ENCODE measurements at places on chromosomes 3 and 15.

GRCh38 chr3:45574067-45574494 lies 20.5 kb upstream of the LIMD1 start:
- ATAC-seq: no peak

- no peak for ATAC-seq
Observed at GRCh38 chr3:180062771-180063170, 26.0 kb upstream of the PEX5L start.

DNA sequence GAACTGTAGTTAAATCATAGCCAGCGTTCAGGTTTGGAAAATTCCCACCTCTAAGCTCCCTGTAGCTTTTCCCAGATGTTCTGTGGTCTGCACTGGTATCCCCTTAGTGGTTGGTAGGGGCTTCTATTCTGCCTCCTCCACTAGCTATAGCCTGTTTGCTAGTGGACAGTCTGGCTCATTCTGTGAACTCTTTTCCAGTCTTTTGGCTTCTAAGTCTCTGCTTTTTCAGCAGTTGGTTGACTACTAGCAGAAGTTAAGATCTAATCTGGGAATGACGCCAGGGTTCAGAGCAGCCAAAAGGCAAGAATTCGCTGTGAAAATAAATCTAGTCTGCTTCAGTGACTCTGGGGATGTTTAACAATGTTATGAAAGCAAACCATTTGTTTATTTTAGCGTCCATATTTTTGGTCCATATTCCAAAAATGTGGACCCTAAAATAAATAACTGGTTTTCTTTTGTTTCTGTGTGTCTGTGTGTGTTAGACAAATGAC lies 73.7 kb upstream of the WDR72 start:
- ATAC-seq: no peak

DNA sequence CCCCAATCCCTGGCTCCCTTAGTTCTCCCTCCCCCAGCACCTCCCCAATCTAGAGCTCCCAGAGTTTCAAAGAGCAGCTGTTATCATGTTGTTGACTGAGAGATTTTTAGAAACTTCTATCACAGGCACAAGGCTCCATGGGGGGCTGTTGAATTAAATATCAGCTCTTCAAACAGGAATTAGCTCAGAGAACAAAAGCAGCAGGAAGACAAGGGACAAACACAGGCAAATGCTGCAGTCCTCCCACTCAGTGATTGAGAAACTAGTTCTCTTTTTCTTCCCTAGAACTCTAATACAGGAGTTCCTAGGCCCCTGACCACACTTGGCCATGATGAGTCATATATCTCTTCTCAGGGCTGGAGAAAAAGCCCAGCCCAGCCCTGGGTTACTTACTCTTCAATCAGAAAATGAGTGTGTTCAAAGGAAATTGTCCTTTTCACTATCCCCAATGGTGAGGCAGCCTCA lies 262.1 kb downstream of the IGSF11 start:
- ATAC-seq: no peak

GRCh38 chr3:97882975-97883598 lies 61.3 kb downstream of the CRYBG3 start:
- peak; percentile 75 for ATAC-seq

DNA sequence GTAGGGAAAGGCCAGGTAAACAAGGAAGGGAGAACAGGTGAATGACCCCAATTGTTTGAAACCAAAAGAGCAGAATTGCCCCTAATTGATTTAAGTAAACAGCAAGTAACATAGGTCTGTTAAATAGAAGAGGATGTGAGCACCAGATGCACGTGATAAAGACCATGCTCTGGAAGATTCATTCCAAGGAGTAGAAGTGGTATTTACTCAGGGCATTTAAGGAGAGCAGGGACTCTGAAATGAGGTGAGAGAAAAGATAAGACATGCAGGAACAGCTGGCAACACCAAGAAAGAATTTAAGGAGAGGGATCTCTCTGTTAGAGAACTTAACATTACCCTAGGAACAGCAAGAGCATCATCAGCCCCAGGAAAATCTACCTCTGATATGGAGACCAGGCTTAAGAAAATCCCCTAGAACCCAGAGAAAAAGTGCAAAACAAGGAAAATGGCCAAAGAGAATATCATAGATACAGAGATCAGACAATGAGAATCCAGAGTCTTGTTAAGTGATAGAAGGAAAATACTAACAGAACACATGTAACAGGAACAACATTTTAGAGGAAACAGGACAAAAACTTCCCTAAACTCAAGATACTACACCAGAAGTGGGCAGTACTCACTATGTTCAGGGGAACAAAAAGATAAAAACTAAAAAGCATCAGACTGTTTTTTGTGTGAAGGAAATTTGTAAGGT lies 6.4 kb downstream of the NUDT16 start:
- ATAC-seq: no peak

GRCh38 chr3:52144034-52144795 lies 10.0 kb downstream of the POC1A start:
- ATAC-seq: peak; percentile 96

DNA sequence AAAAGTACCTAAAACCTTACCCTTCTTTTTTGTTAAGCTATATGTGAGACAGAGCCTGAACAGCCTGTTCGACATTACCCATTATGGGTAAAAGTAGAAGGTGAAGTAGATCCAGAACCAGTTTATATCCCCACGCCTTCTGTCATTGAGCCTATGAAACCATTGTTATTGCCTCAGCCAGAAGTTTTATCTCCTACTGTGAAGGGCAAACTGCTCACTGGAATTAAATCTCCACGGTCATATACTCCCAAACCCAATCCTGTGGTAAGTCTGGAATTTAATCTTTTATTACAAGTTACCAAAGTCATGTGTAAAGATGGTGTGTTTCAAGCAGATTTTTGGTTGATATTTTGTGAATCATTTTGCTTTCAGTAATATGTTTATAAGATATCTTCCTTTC lies 47.1 kb upstream of the MAPKBP1 start:
- ATAC-seq: no peak

GRCh38 chr3:184357248-184358123 lies 3.9 kb downstream of the CLCN2 start:
- ATAC-seq: no peak

DNA sequence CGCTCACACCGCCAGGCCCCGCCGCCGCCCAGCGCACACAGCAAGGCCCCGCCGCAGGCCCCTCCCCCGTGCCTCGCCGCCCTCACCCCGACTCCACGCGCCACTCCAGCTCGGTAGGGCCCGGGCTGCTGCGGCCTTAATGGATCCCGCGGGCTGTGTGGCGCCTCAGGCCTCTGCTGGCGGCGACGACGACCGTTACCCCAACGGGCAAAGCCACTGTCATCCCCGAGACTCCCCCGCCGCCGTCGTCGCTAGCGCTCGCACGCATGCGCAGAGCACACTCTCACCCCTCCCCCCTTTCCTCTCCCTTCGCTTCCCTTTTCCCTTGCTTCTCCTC lies at the start of gene MSL2:
Gene MSL2, minus strand, starts transcription at position 272 of the 337 bp plus-strand sequence. CDS start 1,222 bp downstream, outside the sequence.
- ATAC-seq: no peak

DNA sequence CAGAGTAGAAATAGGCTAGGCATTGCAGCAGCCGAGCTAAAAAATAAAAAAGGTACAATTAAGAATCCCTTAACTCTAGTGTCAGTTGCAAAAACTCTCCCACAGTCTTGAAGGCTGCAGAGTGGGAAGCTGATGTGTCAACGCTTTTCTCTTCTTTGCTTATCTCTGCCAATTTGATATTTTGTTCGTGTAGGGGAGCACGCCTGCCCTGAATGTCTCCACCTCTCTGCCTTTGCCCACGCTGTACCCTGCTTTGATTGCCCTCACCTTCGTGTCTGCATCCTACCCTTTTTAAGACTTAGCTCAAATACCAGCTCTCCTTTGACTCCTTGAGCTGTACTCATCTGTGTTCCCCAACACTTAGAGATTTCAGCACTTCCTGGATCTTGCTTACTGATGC lies 155.4 kb upstream of the CADPS start:
- no peak for ATAC-seq

- no peak for ATAC-seq
Observed at GRCh38 chr3:130659911-130660310, 86.7 kb downstream of the PIK3R4 start.

- peak; percentile 90 for ATAC-seq
Observed at GRCh38 chr3:190883973-190884832, 21.7 kb upstream of the GMNC start.

DNA sequence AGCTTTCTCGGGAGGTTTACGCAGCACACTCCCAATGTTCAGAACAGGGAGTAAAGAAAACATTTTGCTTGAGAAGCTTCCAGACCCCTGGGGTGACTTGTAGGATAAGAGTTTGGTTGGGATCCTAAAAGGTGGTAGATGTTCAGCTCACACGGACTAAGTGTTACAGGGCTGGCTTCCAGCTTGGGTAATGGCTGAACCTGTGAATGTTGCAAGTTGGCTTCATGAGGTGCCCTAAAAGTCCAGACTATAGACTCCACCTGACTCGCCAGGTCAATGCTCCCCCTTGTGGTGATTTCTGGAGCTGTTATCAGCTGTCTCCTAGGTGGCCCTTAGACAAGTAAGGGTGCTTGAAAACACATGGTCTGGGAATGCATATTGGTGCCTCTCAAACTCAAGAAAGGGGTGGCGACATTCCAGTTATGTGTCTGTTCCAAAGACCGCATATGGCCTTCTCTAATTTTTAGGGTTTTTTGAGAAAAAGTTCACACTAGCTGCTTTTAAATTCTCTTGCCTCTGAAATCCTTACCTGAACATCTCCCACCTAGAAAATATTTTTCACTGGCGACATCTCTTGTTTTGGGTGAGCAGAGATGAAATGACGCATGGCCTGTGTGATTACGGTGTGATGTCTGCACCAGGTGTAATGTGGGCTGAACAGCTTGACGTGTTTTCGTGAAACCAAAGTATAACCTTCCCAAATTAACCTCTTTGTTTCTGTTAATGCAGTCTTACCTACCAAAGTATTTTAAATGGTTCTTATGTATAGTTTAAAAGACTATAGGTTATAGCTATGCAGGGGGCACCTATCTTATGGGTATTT lies 175.7 kb upstream of the KBTBD8 start:
- peak; percentile 89 for ATAC-seq

- ATAC-seq: no peak
Observed at GRCh38 chr3:114727373-114727772, 419.7 kb downstream of the ZBTB20 start.

GRCh38 chr3:130973406-130973805 lies 53.2 kb downstream of the ASTE1 start:
- ATAC-seq: no peak

- ATAC-seq: no peak
Observed at GRCh38 chr3:113658107-113658506, 38.3 kb downstream of the USF3 start.

DNA sequence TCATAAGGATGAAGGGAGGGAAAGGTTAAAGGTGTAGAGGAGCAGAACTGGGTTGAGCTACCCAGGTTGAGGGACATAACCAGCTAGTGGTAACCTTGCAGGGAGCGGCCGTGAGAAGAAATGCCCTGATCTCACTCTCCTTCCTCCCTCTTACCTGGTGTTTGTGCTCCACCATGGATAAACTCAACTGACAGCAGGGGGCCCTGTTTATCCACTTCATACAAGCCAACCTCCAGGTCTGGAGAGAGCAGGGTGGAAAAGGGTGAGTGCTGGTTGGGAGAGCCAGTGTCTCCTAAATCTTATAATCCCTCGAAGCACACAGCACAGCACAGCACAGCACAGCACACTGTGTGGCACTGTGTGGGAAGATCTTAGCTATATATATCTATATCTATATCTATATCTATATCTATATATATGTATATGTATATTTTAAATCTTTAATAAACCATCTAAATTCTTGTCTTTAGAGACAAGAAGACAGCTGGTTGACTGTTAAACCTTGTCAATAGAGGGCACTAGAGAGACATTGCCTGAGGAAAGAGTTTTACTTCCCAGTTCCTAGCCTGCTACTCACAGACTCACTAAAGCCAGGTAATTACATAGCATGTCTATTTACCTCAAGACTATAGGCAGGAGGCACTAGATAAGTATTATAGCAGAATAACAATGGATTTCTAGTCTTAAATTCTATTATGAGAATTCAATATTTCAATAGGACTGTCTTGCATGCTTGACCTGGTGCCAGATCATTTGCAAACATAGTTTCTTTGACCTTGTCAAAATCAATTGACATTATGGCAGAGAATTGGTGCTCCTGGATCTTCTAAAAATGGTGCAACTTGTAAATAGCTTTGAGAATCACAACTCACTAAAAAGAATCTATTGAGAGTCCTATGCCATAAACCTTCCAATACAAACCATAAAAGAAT lies 21.7 kb upstream of the FMN1 start:
- ATAC-seq: peak; percentile 72

- ATAC-seq: no peak
Observed at GRCh38 chr3:12278566-12278965, 10.3 kb upstream of the PPARG start.

GRCh38 chr3:157551961-157552360 lies 48.7 kb upstream of the VEPH1 start:
- ATAC-seq: no peak

- ATAC-seq: no peak
Observed at GRCh38 chr3:169179321-169179720, 484.2 kb downstream of the MECOM start.

DNA sequence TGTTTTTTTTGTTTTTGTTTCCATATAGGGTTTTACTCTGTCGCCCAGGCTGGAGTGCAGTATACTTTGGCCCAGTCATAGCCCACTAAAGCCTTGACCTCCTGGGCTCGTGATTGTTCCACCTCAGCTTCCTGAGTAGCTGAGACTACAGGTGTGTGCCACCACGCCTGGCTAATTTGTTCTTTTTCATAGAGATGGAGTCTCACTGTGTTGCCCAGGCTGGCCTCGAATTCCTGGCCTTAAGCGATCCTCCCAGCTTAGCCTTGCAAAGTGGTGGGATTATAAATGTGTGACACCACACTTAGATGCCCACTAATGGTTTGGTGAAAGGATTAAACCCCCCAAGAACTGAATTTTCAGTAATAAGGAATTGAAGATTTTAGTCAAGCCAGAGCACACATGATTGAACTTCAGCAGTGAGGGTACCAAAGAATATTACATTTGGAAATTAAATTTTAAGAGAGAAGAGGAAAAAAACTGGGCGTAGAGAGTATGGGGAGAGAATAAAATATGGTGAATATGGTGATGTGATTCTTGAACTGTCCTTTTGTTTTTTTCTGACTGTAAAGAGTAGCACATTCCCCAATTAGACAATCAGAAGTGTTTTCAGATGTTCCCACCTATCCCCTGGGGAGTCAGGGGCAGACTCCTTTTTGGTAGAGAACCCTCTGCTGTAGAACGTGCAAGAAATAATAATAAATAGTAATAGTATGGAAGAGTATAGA lies 208.1 kb downstream of the PTPRG start:
- ATAC-seq: no peak

DNA sequence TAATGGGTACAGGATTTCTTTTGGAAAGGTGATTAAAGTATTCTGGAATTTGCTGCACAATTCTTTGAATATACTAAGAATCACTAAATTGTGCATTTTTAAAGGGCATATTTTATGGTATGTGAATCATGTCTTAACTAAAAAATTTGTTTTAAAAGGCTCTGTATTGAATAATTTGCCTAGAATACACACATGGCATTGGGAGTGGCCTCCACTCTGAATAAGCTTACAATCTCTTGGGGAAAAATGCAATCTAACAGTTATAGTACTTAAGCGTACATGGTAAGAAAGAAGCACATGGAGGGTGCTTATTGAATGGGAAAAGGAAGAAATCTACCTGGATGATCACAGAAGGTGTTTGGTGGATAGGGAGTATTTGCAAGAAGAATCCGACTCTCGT lies 385.1 kb downstream of the LPP start:
- ATAC-seq: no peak

- ATAC-seq: no peak
Observed at GRCh38 chr15:35393398-35393797, 152.6 kb downstream of the DPH6 start.

- peak; percentile 10 for ATAC-seq
Observed at GRCh38 chr3:141939759-141940158, 63.3 kb downstream of the ATP1B3 start.

Measured in SK-N-SH treated with all-trans-retinoic acid at 6 μM for 48 hours (cell line).